ENCODE measurements at places on chromosomes 11 and 22.

DNA sequence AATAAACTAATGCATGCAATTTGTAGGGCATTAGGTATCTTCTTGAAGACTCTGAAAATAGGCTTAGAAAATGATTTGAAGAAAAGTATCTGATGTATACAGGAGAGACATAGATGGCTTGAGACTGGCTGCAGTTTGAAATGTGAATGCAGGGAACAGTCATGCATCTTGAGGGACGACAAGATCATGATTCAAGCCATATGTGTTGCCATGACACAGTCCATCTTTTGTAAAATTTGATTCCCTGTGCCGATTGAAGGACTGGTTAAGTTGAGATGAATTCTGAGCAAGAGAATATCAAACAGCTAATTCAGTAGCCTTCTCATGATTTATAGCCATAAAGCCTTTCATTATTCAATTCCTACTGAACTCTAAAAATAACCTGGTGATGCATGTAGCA is 231.6 kb downstream of the CASP12 start:
- DNase-seq: no peak

DNA sequence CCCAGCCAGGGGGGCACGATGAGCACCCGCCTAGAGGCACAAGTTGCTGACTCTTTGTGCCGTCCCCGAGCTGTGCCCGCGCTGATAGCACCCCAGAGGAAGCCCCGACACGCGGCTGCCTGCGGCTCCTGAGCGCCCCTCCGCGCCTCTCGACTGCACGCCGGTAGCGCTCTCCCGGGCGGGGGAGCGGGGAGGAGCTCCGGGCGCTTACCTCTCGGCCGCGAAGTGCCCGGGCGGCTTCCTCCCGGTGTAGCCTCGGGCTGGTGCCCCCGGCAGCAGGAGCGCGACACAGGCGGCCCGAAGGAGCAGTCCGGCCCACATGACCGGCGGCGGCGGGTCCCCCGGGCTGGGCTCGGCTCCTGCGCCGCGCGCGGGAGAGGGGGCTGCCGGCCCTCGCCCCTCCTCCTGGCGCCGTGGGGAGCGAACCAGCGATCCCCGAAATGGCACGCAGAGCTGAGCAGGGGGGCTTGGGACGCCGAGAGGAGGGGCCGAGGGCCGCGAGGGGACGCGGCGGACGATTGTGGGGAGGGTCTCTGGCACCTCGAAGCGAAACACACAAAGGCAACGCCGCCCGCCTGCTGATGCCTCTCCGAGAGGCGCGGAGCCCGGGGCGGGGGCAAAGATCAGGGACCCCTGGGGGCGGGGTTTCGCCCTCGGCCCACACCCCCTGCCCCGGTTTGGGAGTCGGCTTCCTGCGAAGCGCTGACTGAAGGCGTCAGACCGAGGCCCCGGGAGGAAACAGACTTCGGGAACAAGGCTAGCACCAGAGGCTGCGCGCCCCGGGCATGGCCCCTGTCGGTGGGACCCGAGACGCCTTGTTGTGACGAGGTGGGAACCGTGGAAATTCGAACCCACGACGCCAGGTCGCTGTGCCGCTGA is at the start of gene VWCE:
Gene VWCE, minus strand, starts transcription at position 600 of the 879 bp plus-strand sequence. Its CDS starts 279 bp downstream, at position 321.
- peak; percentile 29 for DNase-seq

GRCh38 chr11:100825626-100826025 is 138.5 kb downstream of the ARHGAP42 start:
- no peak for DNase-seq

GRCh38 chr11:7449841-7450214 is 35.5 kb upstream of the OLFML1 start:
- no peak for DNase-seq

GRCh38 chr22:32106930-32107329 is 52.2 kb downstream of the C22orf42 start:
- DNase-seq: no peak

- DNase-seq: no peak
Observed at GRCh38 chr11:101880222-101880621, 34.6 kb upstream of the CEP126 start.

GRCh38 chr22:36790648-36791047 is 14.7 kb upstream of the IFT27 start:
- no peak for DNase-seq

DNA sequence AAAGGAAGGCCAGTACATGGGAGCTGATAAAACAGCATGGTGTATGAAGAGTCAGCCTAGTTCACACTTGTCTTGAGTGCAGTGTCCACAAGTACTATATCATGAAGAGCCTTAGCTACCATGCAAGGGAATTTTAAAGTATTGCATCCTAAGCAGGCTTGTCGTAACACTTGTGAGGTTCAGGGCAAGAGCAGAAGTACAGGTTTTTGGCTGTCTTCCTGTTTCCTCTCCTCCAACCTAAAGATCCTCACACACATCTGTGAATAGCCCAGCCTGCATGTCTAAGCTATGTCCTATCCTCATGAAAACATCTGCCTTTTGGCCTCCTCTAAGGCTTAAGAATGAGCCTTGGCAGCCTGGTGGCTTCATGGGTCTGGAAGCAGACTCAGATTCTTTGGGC is 34.6 kb upstream of the TMEM123 start:
- DNase-seq: no peak

GRCh38 chr11:93939084-93939760 is 81.9 kb upstream of the HEPHL1 start:
- DNase-seq: no peak

DNA sequence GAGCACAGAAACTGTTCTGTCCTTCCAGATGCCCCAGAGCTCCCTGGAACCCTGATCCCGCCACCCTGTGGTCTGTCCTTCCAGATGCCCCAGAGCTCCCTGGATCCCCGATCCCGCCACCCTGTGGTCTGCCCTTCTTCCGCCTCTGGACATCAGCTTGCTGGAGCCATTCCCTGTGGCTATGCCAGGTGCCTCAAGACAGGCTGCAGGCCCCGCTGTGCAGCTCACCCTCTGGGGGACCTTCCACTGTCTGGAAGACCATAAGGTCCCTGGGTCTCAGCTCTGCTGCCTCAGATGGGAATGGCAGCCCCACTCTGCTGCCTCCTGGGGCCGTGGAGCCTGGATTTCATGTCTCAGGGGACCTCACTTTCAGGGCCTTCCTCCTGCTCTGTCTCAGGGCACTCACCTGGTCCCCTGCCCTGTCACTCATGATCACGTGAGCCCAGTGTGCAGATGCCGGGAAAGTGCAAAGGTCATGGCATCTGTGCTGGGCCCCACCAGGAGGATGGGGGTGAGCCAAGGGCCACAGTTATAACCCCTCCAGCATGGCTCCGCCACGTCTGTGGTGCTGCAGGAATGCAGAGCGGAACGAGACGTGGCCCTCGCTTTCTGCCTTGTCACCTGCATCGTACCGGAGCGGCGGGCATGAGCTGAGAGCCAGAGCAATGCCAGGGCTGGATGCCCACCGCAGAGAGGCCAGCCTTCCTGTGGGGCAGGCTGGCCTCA is 1520.7 kb downstream of the BRD1 start:
- peak; percentile 44 for DNase-seq

DNA sequence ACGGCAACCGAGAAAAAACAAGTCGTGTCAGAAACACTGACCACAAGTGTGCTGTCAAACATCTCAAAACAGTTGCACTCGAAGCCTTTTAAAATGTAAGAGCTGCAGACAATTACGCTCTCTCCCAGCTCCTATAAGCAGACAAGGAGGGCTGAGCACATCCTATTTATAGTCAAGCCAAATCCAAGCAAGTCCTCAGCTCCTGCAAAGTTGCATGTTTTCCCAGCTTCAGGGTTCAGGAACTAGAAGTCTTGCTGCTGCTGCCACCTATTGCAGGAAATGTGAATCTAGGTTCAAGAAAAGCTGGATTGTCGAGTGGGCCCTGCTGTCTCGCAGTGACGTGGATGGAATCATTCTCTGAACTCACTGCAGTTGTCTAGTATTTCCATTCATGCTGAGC is 15.5 kb downstream of the EFCAB6 start:
- no peak for DNase-seq

GRCh38 chr11:113992459-113993110 is 17.7 kb downstream of the HTR3A start:
- no peak for DNase-seq
